Osteoblast (primary cell): ENCODE measurements at places on chromosomes 12 and 14. TPM values are rescaled to one million over a fixed set of nuclear protein-coding genes. Genes with fewer than 3 reads are reported as not detected.

GRCh38 chr14:69696633-69697557 is 70.0 kb upstream of the SRSF5 start:
- no peak for DNase-seq

GRCh38 chr14:73743431-73743931 is 29.3 kb upstream of the PNMA1 start:
- peak; percentile 89 for DNase-seq

Gene DEPDC4
- total RNA-seq, result 0.36 and 1.5 TPM in 2 replicates

DNA sequence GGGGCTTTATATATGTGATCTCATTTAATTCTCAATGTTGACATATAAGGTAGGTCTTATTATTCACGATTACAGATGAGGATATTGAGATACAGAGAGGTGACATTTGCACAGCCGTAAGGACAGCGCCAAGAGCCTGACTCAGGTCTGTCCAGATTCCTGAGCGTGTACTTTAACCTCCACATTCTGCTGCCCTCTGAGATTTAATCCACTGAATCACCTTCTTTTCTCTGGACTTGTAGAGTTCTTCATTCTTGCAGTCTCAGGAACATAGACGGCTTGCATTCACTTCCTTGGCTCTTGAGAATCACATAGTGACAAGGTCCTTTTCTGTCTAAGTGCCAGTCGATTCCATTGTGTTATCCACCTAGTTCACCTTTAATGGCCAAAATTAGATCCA is 141.0 kb upstream of the ARHGAP5 start:
- peak; percentile 72 for DNase-seq

- peak; percentile 74 for DNase-seq
These were observed 450 bp downstream of the BLTP3B start for GRCh38 chr12:100141998-100142850.

DNA sequence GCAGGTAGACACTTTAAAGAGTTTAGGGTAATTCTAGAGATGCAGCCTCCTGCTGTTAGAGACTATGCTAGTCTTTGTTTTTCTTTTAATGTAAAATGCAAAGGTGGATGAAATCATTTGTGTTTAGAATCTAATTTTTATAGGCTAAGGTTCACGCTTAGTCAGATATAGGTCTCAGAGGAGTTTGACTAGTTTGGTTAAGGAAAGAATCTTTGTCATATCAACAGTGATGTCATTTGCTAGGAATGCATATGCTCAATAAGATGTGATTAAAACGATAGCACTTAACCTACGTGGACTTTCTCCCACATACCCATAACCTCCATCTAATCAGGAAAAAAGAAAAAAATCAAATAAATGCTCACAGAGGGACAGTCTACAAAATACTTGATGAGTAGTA is 859.3 kb upstream of the ATXN7L3B start:
- no peak for DNase-seq

GRCh38 chr12:43576162-43576561 is 24.2 kb upstream of the ADAMTS20 start:
- no peak for DNase-seq

GRCh38 chr14:57847096-57847495 is 18.8 kb downstream of the SLC35F4 start:
- no peak for DNase-seq

DNA sequence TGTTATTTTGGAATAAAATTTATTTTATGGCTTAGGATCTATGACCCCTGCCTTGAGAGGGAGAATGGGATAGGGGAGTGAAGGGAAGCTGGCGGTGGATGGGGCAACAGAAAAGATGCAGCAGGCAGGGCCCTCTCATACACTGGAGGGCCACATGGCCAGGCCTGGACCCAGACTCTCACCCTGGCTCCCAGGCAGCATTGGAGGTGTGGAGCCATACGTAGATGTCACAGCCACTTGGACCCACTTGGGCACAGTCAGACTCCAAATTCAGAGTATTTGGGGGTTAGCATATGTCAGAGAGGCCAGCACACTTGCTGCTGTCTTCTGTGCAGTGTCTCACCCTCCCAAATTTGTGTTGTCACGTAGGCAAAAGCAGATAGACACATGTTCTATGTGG is 6.5 kb downstream of the NAB2 start:
- peak; percentile 77 for DNase-seq
